ENCODE measurements at places on chromosomes 1 and 21. TPM values are rescaled to one million over a fixed set of nuclear protein-coding genes. Genes with fewer than 3 reads are reported as not detected.

Gene ZNF648
- 0.14 TPM for total RNA-seq

Gene TPTE
- not detected for total RNA-seq

DNA sequence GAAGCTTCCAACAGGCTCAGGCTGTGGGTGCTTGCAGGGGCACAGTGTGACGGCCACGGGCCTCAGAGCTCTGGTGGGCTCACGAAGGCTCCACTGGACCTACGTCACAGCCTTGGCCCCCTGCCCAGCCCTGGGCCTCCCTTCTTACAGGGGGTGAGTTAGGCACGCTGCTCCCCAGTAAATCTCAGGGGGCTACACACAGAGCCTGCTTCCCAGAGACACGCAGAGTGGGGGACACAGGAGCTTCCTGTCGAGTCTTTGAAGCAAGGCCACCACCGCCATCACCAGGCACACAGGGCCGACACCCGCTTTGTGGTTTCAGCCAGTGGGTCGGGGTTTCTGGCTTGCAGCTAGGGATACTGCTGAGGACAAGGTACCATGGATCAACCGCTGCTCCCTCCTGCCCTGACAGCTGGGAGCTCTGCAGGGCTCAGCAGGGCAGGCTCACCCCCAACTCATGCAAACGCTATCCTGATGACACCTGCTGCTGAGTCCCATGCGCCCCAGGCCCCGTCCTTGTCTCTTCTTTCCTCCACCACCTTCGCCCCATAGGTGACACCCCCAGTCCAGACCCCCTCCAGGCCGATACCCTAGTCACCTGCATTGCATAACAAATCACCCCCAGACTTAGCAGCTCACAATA, 5.5 kb upstream of the CFAP410 start:
- DNase-seq, result no peak

DNA sequence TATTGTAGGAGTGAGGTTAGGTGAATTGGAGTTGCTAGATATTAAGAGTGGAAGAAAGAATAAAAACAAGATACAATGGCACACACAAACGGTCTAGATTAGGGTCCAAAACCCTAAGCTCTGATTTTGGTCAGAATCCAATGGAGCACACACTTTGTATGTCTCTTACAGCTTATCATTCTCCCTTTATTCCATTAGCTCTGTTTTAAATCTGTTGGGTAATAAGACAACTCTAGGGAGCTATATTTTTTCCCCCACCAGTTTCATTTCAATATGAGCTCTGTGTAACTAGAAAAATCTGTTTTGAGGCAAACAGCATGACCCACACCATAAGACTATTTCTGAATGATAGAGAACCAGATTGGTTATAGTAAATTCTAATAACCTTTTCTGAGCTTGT, 465.6 kb downstream of the ADGRL2 start:
- DNase-seq, result no peak

Gene ALX3
- not detected for total RNA-seq

- DNase-seq, result no peak
These were observed 804.4 kb downstream of the BRINP3 start for GRCh38 chr1:189673217-189673616.

- DNase-seq, result no peak
These were observed 21.1 kb downstream of the FYB2 start for GRCh38 chr1:56798053-56798471.

Gene FGR
- 8.8 TPM for total RNA-seq

Gene DENND2C
- total RNA-seq, result 1.1 TPM

DNA sequence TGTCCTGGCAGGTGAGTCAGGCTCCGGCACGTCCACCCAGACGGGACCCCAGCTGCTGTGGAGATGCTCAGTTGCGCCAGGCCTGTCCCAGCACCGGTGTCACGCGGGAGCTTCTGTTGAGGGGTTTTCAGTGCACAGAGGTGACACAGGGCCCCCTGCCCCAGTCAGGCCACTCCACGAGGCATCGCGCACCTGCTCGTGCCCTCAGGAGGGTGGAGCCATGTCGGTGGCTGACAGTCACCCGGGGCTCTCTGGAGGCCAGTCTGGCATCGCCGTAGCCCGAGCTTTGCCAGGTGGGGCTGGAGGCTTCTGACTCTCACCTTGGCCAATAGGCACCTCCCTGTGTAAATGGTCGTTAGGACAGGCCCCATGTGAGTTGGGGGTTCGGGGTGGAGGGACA, 11.1 kb downstream of the TMEM240 start:
- DNase-seq, result no peak

DNA sequence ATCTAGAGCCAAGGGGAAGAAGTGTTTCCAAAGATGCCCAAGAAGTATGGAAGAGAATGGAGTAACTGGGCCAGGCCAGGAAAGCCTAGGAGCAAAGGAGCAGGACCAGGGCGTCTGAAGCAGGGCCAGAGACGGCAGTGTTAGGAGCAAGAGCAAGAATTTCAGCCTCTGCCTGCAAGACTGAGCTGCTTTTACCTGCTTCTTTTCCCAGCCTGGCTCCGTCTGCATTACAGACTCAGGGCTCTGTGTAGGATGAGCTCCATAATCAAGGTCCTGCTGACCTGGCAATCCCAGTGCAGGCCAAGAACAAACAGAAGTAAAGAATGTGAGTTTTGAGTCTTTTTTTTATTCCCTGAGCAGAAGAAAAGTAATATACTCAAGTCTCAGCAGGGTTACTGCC, 10.1 kb downstream of the FMO1 start:
- DNase-seq, result no peak

Gene SLAMF9
- 0.64 TPM for total RNA-seq

Gene AMY2A
- total RNA-seq, result not detected

Gene SLC45A1
- total RNA-seq, result 7.1 TPM

DNA sequence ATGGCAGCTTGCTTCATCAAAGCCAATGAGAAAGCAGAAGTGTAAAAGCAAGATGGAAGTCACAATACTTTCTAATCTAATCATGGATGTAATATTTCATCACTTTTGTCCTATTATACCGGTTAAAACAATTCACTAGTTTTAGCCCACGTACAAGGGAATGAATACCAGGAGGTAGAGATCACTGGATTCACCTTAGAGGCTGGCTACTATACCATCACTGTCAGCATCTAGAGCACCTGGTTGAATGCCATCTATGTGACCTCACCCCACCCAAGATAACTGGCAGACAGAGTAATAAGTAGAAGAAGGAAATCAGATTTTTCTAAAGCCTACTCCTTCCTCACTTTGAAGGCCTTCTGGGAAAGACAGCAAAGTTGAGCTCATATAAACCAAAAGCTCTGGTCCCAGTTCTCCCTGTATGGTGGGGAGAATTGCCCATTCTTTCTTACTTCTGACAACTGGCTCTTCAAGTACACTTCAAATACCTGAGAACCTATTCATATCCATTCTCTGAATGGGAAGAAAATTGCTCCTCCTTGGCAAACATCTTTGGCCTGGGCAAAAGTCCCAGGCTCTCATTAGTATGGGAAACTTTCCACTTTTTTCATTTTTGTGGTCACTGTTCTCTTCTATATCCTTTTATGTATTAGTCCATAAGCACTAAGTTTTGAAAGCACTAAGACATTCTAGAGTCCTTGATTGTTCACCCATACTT, 24.8 kb downstream of the HSD3B1 start:
- DNase-seq, result no peak

- no peak for DNase-seq
These were observed 133.5 kb downstream of the URB2 start for GRCh38 chr1:229759586-229759985.

Gene CD247
- total RNA-seq, result not detected

DNA sequence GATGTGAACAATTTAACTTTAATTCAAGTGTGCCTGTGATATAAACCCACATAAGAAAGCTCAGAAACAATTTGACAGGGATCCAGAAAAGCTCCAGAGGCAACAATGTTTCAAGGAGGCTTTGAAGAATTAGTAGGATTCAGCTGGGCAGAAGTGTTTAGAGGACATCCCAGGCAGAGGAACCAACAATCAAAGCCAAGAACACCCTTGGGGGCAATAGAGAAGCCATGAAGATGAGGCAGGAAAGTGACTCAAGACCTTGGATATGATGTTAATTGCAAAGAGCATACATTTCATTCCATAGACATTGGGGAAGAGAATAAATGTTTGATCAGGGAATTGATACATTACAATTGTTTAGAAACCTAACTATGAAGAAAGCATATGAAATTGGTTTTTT, 280.3 kb downstream of the LTN1 start:
- no peak for DNase-seq

GRCh38 chr1:185444676-185445075, 127.6 kb upstream of the IVNS1ABP start:
- DNase-seq, result no peak

Gene WNT2B
- total RNA-seq, result 17.3 TPM

- DNase-seq, result peak; percentile 70
These were observed 1.3 kb downstream of the FNBP1L start for GRCh38 chr1:93448983-93449804.

DNA sequence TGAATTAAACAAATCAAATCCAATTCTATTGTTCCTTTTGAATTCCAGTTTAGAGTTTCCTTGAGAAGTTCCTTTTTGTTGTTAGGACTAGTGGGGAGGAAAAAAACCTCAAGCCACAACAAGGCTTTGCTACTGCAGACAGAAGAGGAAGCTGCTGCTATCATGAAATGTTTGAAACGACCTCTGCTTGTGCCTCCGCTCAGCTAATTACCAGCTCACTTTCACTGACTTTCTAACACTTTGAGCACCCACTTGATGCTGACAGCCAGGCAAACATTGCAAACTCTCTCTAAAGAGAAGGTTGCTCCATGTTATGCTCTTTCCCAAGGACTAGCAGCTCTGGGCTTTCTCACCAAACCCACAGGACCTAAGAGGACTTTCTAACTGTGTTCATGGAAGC, 203.9 kb upstream of the PROX1 start:
- DNase-seq, result no peak

DNA sequence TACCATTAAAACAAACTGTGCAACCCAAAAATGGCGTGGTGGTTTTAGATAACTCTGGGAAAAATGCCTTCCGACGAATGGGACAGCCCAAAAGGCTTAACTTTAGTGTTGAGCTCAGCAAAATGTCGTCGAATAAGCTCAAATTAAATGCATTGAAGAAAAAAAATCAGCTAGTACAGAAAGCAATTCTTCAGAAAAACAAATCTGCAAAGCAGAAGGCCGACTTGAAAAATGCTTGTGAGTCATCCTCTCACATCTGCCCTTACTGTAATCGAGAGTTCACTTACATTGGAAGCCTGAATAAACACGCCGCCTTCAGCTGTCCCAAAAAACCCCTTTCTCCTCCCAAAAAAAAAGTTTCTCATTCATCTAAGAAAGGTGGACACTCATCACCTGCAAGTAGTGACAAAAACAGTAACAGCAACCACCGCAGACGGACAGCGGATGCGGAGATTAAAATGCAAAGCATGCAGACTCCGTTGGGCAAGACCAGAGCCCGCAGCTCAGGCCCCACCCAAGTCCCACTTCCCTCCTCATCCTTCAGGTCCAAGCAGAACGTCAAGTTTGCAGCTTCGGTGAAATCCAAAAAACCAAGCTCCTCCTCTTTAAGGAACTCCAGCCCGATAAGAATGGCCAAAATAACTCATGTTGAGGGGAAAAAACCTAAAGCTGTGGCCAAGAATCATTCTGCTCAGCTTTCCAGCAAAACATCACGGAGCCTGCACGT, 82.1 kb downstream of the PRDM2 start:
- no peak for DNase-seq

GRCh38 chr1:117128323-117129079, 7.0 kb upstream of the TRIM45 start:
- DNase-seq, result no peak

DNA sequence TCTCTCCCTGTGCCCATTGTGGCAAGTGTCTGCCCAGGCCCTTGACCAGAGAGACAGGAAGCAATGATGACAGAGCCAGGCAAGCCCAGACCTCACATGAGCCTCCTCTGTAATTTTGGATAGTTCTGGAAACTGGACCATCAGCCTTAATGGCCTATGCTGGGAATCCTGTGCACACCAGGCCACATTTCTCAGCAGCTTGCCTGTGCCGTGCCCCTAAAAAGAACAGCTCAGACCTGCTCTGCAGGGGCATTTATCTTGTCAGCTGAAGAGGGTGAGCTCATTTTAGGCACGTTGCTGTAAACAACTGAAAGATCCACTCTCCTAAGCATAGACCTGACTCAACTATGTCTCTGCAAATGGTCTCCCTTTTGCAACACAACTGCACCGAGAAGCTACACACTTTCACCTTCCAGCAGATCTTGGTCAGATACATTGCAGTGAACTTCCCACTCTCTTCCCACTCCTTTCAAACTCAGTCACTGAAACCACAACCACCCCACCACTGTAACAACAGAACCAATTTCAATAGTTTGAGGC, 53.5 kb upstream of the BACH1 start:
- DNase-seq, result no peak

- no peak for DNase-seq
These were observed 49.5 kb downstream of the FGGY start for GRCh38 chr1:59346429-59346828.

DNA sequence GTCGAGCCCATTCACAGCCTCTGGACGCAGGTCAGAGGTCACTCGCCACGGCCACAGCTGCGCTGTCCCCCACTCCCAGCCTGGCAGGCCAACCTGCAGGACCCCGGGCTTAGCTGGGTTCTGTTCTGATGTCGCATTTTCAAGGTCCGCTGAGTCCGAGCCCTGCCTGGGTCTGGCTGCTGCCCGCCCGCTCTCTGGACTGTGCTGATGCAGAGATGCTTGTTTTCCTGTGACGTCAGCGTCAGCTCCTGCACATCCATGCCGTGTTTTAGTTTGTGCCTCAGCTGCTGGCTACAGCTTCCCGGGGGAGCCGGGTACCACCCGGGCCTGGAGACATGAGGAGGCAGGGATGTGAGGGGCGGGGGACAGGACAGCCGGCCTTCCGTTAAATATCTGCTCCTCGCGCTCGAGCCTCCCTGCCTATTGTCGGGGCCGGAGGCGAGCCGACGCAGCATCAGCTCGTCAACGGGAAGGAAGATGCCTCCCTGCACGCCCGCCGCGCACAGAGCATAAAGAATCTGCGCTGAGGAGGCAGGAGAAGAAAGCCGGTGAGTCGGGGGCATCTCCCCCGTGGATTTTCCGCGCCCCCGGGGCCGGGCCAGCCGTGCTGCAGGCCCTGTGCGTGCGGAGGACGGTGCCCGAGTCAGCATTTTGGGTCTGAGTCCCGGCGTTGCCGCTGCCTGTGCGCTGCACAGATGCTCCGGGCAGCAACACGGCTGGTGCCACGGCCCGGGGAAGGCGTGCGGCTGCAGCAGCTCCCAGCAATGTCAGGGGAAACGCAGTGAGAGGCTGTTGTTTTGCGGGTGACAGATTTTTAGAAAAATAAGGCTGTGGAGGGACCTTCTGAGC, 23.4 kb downstream of the PRKCZ start:
- DNase-seq, result no peak

Gene ATP5PF
- total RNA-seq, result 147 TPM

GRCh38 chr1:85577419-85578320, 2.9 kb upstream of the CCN1 start:
- peak; percentile 21 for DNase-seq

GRCh38 chr1:176770066-176770465, 307.1 kb downstream of the PAPPA2 start:
- no peak for DNase-seq

Gene RNU1-4
- total RNA-seq, result under 0.01 TPM

Gene REN
- total RNA-seq, result 2.7 TPM

Gene GSTM5
- not detected for total RNA-seq
